ENCODE measurements at places on chromosomes 4 and X.

DNA sequence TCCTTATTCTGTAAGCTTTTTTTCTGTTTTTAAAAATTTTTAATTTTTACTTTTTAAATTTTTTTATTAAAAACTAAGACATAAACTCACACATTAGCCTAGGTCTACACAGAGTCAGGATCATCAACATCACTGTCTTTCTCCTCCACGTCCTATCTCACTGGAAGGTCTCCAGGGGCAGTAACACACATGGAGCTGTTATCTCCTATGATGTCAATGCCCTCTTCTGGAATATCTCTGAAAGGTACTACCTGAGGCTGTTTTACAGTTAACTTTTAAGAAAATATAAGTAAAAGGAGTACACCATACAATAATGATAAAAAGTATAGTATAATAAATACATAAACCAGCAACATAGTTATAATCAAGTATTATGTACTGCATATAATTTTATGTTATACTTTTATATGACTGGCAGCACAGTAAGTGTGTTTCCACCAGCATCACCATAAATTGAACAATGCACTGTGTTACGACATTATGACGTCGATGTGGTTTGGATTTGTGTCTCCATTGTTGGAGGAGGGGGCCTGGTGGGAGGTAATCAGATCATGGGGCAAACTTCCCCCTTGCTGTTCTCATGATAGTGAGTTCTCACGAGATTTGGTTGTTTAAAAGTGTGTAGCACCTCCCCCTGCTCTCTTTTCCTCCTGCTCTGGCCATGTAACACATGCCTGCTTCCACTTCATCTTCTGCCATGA lies 21.3 kb downstream of the IL15 start:
- DNase-seq: no peak

DNA sequence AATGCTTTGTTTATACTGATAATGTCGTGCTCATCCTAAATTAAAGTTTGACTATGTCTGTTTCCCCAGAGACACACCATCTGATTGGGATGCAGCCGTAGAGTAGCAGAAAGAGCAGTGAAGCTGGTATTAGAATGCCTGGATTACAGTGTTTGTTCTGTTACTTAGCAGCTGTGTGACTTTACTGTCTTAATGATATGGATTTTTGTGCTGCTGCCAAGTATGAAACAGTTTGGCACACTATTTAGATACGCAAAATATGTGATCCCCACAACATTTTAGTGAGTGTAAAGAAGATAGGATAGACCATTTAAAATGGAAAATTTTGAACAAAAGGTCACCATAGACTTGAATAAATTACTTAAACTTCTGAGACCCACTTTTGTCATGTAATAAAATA lies 1.2 kb upstream of the CHIC1 start:
- DNase-seq: no peak

- no peak for DNase-seq
Measured at GRCh38 chrX:57282568-57282967, 3.9 kb upstream of the FAAH2 start.

DNA sequence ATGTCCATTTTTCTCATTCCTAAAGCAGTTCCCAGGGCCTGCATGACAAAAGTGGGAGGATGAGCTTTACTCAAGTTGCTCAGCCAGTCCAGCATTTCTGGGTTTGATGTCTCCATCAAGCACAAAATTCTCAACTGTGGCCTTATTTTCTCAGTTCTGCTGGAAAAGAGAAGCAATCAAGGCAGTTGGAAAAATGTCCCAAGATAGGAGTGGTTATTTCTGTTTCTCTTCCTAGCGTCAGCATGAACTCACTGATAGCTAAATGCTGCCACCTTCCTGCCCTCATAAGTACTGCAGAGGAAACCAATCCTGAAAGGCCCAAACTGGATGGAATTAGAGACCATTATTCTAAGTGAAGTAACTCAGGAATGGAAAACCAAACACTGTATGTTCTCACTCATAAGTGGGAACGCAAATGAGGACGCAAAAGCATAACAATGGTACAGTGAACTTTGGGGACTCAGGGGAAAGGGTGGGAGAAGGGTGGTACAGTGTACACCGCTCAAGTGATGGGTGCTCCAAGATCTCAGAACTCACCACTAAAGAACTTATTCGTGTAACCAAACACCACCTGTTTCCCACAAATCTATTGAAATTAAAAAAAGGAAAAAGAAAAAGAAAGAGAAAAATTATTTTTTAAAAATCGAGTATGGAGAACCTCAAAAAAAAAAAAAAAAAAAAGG lies 29.6 kb downstream of the ADH7 start:
- no peak for DNase-seq

DNA sequence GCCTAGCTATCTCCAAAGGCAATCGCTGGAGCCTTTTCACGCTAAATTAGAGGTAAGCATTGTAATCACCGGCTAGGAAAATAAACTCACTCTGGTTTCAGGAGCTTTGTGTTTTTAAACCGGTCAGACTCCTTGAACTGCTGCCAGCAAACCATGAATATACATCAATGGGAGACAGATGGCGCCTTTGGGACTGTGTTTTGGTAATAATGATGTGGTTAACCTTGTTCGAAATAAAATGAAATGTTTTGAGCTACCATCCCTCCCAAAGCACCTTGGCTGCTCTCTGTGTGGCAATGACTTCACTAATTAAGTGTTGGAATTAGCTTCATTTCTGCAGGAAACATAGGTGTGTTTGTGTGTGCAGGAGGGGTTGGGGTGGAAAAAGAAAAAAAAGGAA lies 65.3 kb downstream of the CLNK start:
- no peak for DNase-seq

DNA sequence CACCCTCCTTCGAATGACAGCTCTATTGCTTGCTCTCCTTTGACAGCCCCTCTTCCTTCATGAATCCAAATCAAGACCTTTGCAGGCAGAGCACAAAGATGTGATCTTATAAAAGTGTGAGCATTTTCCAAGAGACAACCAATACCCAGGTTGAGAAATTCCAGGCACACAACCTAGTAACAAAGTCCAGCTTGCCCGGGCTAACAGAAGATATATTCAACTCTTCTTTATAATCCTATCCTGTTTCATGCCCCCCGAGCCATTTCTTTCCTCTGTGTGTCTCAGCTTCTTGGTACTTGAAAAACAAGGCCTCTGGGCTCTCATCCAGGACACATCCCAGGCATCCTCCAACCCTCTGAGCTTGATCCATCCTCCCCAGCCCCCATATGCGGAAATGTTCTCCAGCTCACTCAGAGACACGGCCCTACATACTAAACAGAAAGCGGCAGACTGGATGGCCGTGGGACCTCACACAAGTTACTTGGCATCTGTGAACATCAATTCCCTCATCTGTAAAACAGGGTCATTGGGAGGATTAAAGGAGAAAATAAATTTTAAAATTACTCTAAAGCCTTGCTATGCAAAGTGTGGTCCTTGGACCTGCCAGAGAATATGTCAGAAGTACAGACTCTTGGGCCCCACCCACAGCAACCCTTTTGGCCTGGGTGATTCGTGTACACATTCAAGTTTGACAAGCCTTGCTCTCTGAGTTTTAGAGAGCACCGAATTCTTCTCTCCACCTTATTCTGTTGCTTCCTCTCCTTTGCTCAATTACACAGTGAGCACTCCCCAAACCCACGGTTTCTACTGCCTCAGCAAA lies 627.0 kb downstream of the BCOR start:
- no peak for DNase-seq

- no peak for DNase-seq
Measured at GRCh38 chr4:89055157-89056080, 1.6 kb downstream of the FAM13A start.

DNA sequence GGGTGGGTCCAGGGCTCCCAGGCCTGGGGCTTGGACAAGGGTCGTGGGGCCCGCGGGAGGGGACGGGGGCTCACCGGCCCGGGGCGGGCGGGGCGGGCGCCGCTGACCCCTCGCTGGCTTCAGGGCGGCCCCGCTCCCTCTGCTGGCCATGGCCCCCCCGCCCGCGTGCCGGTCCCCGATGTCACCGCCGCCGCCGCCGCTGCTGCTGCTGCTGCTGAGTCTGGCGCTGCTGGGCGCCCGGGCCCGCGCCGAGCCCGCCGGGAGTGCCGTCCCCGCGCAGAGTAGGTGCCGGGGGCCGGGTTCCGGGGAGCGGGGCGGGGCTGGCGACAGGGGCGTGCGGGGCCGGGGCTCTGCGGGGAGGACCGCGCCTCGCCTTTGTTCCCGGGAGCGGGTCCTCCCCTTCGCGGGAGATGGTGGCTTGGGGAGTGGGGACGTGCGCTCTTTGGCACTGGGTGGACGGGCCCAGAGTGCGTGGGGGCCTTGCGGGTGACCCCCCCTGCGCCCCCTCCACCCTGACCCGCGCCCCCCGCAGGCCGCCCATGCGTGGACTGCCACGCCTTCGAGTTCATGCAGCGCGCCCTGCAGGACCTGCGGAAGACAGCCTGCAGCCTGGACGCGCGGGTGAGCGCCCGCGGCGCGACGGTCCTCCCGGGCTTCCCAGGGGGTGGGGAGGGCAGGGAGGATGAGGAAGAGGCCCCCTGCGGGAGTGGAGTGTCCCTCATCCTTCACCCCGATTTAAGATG lies 16.8 kb upstream of the NAT8L start:
- DNase-seq: no peak

GRCh38 chr4:124206779-124207605 lies 505.5 kb downstream of the ANKRD50 start:
- DNase-seq: no peak

DNA sequence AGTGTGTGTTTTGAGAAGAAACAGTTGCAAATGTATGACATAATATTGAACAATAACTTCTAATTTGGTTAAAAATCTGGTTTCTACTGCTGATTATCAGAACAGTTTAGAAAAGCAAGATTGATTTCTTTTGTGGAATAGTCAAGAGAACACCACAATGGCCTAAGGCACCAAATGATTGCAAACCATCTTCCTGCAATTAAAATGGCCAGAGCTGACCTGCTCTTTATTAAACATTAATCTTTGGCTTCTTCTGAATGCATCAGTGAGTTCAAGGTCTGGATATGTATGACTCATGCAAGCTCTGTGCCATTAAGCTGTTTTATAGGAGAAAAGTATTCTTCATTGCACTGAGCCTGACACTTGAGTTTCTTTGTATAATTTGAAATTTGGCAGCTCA lies 107.8 kb upstream of the PDHA2 start:
- DNase-seq: no peak

DNA sequence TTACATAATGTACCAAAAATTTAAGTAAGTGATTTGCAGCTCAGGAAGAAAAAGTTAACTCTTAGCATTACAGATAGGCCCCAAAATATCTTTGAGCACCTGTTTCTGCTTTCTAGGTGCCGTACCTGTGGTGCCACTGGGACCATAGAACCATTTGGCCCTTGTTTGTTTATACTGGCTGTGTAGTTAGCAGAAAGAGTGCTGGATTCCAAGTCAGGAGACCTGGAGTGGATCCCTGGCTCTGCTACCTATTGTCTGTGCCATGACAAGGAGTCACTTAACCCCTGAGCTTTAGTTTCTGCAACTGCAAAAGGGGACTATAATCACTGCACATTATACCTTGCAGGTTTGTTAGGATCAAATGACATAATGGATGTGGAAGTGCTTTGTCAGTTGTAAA lies 137.8 kb upstream of the GPR101 start:
- DNase-seq: no peak

- DNase-seq: no peak
Measured at GRCh38 chr4:184815046-184815877, 10.5 kb downstream of the ACSL1 start.

DNA sequence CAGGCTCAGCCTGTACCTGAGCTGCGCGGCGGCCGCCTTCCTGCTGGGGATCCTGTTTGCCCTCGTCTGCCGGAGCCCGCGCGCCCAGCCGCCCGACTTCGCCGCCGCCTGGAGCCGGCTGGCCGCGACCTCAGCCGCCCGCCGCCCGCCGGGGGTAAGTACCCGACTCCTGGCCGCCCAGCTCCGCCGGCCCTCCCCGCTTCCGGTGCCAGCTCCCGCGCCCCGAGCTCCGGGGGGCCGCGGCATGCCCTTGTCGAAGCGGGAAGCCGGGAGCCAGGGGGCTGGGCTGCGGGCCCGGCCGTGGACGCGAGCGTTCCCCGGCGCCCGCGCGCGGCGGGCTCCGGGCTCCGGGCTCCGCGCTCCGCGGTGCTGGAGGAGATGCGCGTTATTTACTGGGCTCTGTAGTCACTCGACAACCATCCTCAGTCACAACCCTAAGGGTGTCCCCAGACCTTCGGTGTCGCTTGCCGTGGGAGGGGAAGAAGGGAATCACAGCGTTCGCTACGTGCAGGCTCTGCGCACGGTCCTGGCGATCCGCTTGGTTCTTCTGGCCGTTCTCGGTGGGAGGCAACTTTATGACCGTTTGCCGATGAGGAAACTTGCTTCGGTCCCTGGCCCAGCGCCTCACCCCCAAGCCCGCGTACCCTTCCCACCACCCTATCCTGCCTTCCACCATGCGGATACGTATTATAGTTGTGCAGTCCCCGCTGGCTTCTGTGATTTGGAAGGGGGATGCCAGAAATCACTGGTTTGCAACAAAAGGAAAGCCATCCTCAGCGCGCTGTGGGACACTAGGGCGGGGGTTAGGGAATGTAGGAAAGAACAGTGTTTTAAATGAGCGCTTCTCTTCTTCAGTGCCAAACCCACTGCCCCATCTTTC lies 944 bp downstream of the SNX25 start:
- DNase-seq: no peak

GRCh38 chr4:74944354-74944793 lies 11.5 kb downstream of the PARM1 start:
- DNase-seq: no peak

DNA sequence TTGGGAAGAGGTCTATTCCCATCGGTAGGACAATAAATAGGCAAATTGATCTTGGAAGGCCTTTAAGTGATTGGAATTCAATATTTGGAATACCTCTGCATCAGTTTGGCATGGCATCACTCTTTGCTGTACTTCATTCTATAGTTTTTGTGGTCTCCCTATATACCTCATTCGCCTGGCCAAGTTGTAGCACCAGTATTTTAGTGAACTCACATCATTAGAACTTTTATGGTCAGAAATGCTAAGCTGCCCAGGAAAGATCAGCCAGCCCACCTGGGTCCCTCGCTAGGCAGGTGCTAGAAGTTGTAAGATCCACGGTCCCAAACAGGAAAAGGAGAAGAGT lies 40.3 kb downstream of the ZCCHC13 start:
- DNase-seq: no peak

DNA sequence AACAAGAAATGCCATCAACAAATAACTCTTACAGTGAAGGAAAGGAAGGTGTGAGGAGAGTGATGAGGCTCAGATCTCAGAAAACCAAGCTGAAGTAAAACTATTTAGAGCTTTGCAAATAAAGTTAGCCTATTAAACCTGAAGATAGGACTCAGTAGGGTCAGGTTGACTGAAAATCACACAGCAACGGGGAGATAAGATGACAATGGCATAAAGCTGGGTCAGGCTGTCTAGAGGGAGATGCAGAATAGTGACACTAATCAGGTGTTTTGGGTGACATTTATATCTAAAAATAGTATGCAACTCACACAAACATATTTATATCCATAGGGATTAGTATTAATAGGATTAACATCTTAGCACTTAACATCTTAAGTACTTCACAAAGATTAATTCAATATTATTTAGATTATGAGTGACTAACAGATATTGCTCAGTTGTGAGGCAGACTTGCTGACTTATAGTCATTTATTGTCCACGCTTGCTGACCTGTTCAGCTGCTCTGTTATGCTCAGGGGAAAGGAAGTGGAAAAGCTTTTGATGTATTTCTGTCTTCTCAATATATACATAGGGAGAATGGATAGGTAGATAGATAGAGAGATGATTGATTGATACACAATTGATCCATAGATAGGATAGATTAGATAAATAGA lies 130.7 kb upstream of the GUCY1A1 start:
- no peak for DNase-seq
